ENCODE measurements at places on chromosomes 12 and 14. TPM values are rescaled to one million over a fixed set of nuclear protein-coding genes. Genes with fewer than 3 reads are reported as not detected.

GRCh38 chr14:100573002-100573756 is 14.0 kb downstream of the BEGAIN start:
- H3K36me3 ChIP-seq: no peaks in the 10 kb centered on the region
- H3K27me3 ChIP-seq: peaks cover 9% of the 10 kb centered on the region
- H3K27ac ChIP-seq: no peak overlapping the region
- H3K4me3 ChIP-seq: no peak overlapping the region
- DNase-seq: no peak

DNA sequence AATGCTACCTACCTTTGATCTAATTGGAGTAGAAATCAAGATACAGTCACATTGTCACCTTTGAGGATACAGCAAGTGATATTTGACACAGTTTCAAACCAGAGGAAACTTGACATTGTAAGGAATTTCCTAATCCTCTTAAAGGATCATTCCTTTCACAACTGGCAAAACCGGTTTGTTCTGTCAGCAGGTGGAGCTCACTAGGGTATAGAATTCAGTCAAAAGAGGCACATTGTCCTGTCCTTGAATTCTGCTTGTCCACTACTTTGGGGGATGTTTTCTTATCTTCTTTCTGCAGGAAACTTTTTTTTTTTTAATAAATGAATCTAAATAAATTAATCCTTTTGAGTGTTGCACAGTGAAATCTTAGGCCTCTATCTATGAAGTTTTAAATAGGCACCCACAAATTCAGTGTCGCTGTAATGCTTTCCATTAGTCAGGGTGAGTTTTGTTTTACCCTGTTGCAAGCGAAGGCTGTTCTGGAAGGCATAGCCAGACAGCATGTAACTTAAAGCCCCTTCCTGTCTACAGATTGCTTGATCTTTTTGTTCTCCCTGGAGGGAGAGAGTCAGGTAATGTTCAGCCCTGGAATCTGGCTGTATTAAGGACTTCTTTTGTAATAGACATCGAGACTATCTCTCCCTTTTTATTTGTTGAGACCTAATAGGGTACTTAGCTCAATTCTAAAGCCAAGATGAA is 285.0 kb upstream of the RGS6 start:
- no peak overlapping the region for H3K27ac ChIP-seq
- H3K4me1 ChIP-seq: no peaks in the 10 kb centered on the region
- no peaks in the 10 kb centered on the region for H3K27me3 ChIP-seq
- H3K4me3 ChIP-seq: no peak overlapping the region
- peaks cover 3% of the 10 kb centered on the region for H3K36me3 ChIP-seq
- DNase-seq: no peak

GRCh38 chr14:21298358-21298757 is 18.5 kb downstream of the RPGRIP1 start:
- no peak overlapping the region for H3K27ac ChIP-seq
- peaks cover 24% of the 10 kb centered on the region for H3K27me3 ChIP-seq
- no peak for DNase-seq
- no peaks in the 10 kb centered on the region for H3K36me3 ChIP-seq
- H3K4me1 ChIP-seq: peaks cover 7% of the 10 kb centered on the region

DNA sequence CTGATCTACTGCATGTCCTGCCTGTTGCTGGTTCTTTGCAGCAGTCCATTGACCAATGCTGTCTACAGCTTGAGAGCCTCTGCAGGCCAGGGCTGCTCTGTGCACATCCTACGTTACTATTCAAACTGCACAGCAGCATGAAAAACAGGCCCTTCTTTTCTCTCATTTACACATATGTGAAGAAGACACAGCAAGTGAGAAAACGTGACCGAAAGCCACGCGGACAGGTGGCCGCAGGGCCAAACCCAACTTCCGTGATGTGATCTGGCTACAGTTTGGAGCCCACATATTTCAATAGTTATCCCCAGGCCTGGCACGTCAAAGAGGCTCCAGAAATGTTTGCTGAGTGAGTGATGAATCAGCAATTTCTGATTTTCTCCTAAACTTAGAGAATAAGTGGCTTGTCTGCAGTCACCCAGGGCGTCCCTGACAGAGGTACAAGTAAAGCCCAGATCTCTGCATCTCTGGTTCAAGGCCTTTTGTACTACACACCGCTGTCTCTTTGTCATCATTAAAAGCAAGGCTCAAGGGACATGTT is 17.9 kb upstream of the TCL1B start:
- no peaks in the 10 kb centered on the region for H3K27me3 ChIP-seq
- no peak for DNase-seq
- H3K4me3 ChIP-seq: no peak overlapping the region
- H3K4me1 ChIP-seq: no peaks in the 10 kb centered on the region
- no peak overlapping the region for H3K27ac ChIP-seq

The UBC gene
- 1,710 TPM for total RNA-seq

The ACOT4 gene
- 0.42 TPM for total RNA-seq

Data from esophagus muscularis mucosa (tissue), 4 donors.